ENCODE measurements at places on chromosomes 2 and 18. TPM values are rescaled to one million over a fixed set of nuclear protein-coding genes. Genes with fewer than 3 reads are reported as not detected.

The POLE4 gene
- 73.6 TPM for total RNA-seq

The SFXN5 gene
- 10.3 TPM for total RNA-seq

The CD8B2 gene
- not detected for total RNA-seq

- ATAC-seq = no peak
Measured at GRCh38 chr2:163735685-163736432, at the start of gene FIGN. Gene FIGN (minus strand): TSS chr2:163736008. CDS start chr2:163734927, 1,081 bp downstream.

- ATAC-seq = peak; percentile 82
Measured at GRCh38 chr2:207143215-207144172, 22.3 kb downstream of the KLF7 start.
